Cardiac septum (tissue), 1 donor: ENCODE measurements at places on chromosomes 1 and 21.
A peak's percentile ranks its signal among the peaks of the same experiment; 100 is the strongest.

DNA sequence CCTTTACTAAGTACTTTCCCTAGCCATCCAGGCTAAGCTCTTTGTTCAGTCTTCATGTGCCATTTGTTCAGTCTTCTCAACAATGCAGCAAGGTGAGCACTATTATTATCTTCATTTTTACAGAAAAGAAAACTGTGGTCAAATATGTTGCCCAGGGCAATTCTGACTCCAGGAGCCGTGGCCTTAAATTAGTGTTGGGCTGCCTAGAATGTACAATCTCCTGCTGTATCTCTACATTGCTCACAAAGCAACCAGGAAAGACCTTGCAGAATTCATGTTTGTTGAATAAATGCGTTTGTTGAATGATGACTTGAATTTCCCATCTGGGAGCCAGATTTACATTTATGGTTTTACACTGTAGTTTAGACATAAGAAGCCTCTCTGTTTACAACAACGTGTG, 14.2 kb downstream of the CD101 start:
- no peak for DNase-seq

DNA sequence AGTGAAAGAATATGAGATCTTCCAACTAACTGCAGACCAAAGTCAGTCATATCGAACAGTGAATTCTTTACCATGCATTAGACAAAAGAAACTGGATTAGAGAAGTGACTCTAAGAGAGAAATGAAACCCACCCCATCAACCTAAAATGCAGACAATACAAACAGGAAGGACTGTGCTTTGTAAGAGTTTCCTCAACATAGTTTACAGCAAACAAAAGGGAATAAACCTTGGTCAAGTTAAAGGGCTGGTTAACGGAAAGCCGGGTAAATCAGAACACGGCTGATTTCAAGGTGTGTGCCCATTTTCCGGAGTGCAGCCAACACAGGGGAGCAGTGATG, 39.2 kb downstream of the SIPA1L2 start:
- DNase-seq, result no peak

- DNase-seq, result no peak
These were observed 53.8 kb downstream of the CLEC20A start for GRCh38 chr1:178442925-178443324.

DNA sequence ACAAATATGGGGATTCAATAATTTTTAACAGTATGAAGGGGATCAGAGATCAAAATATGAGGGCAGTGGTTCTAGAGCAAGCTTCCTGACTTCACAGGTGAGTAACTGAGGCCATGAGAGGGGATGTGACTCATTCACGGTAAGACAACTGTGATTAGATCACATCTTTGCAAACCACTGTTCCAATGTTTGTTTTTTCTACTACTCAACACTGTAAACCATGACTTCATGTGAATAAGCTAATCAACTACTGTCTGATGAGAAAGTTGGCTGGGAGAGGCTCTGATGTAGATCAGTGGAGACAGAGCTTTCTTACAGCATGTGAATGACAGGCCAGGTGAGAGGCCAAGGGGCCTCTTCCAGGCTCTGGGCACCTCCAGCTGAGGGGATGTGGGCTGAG, 84.7 kb downstream of the BRINP2 start:
- DNase-seq, result no peak

DNA sequence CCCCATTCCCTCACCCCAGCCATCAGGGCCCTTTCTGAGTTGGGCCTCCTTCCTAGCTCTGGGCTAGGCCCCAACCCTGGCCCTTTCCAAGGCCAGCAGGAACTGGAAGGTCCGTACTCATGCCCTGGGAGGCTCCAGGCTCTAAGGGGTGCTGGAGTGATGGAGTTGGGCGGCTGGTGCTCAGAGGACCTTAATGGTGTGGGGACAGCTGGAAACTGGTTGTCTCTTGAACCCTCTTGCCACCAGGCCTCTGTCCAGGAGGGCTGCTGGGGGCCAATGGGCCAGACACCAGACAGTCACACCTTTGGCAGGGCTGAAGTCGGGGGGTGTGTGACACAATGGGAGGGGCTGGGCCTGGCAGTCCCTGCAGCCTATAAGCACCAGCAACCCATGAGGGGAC, 9.2 kb upstream of the PADI1 start:
- DNase-seq, result no peak

DNA sequence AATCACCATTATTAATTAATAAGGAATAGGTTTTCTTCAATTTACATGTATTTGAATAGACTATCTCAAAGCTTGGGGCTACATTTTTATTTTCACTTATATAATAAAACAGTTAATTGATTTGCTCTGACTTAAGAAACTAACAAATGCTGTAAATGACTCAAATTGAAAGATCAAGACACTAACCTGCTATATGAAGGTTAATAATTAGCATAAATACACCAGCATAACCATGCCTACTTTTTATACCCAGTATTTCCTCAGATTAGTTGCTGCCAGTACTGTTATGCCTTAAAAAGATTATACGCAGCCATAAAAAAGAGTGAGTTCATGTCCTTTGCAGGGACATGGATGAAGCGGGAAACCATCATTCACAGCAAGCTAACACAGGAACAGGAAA, 1545.1 kb downstream of the AMY1C start:
- no peak for DNase-seq

- DNase-seq, result peak; percentile 82
These were observed 1.2 kb downstream of the VAV3 start for GRCh38 chr1:107963601-107964335.

- no peak for DNase-seq
These were observed 33.8 kb upstream of the ID3 start for GRCh38 chr1:23593042-23593521.
